Naive thymus-derived CD8-positive, alpha-beta T cell (primary cell): ENCODE measurements at places on chromosomes 2 and 18.

DNA sequence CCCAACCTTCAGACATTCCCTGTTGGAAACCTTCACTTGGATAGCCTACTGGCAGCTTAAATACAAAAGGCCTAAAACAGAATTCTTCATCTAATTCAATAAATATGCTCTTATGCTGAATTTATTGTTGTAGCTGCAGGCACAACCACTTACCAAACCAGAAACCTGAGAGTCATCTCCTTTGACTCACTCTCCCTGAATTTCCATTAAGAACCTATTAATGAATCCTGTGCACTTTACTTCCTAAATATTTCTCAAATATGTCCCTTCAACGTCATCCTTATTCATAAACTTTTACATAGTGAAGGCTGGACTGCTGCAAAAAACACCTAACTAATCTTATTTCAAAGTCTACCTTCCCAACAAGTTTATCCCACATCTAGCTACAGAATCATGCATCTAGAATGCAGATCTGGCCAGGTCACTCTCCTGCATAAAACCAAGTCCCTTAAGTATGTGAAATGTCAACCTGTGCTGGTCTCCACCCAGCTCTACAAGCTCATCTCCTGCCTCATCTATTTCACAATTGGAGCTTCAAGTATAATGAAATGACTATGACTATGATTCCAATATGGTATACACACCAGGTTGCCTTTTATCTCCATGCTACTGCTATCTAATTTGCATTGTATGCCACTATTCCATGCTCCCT lies 354.2 kb downstream of the ZEB2 start:
- no peak for DNase-seq

GRCh38 chr2:128091726-128092080 lies 703 bp downstream of the UGGT1 start:
- DNase-seq = no peak

- DNase-seq = no peak
Measured at GRCh38 chr2:210616074-210616473, 59.7 kb downstream of the CPS1 start.

DNA sequence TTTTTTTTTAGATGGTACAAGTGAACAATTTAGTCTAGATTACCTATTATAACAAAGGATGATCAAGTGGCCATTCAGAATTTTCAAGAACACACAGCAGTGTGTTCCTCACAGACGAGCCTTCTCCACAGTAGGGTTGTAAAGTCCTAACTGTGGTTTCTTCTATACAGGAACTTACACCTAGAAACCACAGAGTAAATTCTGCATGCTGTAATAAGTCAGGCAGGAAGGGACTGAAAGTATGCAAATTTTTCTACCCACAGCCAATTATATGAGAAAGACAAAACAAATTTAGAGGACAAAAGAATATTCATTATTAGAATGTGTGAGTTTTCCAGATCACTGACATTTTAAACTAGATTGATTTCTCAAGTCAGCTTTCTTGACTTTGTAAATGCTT lies 99.5 kb downstream of the RBMS1 start:
- no peak for DNase-seq

GRCh38 chr2:119864318-119864717 lies 104.6 kb downstream of the PTPN4 start:
- DNase-seq = no peak

DNA sequence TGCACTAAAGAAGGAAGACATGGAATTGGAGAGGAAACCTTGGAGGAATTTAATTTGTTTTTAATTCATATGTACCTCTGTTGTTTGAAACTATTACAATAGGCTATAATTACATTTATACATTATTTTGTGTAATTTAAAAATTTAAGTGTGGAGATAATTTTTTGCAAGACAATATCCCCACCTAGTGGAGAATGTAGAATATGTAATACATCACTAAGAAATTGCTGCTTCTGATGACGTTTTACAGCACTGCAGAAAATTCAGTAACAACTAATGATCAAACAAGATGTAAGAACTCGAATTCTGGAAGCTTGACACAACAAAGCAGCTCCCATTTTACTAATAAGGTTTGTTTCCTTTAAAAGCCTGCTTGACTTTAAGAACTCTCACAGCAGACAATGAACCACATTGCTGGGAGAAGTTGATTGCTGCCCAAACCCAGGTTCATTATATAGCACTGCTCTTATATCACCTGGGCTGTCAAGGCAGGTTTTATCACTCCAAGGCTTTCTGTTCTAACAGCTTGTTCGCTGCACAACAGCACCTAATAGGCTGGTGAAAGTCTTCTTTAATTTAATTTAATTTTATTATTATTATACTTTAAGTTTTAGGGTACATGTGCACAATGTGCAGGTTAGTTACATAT lies 53.4 kb downstream of the THADA start:
- DNase-seq = peak; percentile 2

GRCh38 chr18:37796823-37797349 lies 231.3 kb upstream of the CELF4 start:
- DNase-seq = no peak

GRCh38 chr2:193963472-193964119 lies 1693.4 kb upstream of the SLC39A10 start:
- DNase-seq = no peak

DNA sequence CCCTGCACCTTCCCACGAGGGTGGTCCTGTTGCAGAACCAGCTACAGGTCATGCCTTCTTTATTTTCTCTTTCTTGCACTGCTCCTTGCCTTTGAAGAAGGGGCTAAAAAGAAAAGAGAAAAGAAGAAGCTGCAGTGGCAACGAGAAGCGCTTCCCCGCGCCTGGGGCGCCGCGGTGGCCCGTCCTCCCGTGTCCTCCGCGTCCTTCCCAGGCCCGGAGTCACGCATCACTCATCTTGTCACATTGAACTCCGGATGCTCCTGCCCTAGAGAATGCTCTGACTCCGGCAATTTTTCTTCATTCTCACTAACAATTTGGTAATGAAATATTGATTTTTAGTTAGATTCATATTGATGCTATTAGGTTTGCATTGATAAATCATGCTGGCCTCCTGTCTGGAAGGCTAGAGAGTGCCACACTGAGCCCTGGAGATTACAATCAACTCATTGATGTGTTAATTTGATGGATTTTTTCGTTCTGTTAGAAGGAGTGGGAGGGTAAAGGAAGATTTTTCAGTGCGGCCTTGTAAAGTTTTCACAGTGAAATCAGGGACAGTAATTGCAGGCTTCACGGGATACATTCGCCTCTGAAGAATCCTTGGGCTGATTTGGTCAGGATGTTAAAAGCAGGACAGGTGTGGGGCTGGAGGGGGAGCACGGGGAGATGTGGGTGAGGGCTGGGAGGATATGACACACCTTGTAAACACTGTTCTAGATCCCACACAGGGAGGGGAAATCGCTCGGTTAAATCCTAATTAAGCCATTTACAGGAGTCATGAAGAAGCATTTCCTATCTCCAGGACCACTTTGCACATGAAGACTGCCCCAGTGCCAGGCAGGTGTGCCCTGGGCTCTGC lies 349.3 kb downstream of the ZNF516 start:
- DNase-seq = no peak

DNA sequence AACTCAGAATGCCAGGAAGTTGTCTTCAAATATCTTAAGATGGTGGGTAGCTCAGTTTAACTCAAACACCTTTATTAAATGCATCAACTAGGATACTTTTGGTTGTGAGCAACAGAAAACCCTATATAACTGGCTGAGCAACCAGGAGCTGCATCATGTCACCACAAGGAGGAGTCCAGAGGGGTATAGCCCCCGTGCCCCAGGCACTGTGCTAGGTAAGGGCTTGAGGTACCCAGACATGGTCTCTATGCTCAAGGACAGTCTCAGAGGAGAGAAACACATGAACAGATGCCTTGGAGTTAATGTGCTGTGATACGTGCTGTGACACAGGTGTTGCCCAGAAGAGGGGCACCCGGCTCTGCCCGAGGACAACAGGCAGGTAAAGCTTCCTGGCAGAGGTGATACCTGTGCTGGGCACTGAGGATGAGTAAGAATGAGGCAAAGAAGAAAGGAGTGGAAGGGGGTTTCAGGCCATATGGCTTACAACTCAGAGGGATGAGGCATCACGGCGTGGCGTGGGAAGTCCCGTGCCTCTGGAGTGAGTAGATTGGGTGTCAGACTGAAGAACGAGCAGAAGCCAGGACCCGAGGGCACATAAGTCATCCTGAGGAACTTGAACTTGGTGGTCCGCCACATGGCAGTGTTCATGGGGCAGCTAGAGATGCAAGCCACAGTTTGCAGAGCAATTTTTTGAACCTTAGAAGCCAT lies 32.0 kb upstream of the CAB39 start:
- DNase-seq = no peak

DNA sequence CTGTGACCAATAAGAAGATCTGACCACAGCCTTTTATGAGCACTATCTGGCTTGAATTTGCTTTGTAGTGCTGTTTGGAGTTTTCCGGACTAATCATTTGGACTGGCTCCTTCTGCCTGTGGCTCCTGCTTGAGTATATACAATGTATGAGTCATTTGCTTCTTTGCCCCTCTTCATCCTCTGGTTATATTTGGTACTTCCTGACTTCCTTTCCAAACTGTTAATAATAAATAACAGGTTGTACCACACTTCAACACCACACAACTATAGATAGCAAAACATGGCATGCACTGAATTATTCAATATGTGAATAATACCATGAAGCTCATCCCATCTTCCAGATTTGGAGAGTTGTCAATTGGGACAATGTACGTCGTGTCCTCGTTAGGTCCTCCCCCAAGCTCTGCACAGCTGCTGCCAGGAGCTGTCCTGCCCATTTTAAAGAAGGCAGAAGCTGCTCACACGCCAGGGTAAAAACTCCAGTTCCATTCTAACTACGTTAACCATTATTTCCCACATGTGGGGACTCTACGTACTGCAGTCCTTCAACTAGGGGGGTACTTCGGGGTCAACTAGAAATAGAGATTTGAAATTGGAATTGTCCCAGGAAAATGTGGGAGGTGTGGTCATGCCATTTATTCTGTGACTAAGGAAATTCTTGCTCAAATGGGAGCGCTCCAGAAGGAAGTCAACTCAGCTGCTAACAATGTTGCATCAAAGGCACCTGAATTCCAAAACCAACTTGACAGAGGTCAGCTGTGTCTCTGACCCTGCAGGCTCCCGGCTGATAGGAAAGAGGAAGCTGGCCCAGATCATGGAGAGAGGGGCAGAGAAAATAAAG lies 38.1 kb downstream of the ST8SIA5 start:
- no peak for DNase-seq

DNA sequence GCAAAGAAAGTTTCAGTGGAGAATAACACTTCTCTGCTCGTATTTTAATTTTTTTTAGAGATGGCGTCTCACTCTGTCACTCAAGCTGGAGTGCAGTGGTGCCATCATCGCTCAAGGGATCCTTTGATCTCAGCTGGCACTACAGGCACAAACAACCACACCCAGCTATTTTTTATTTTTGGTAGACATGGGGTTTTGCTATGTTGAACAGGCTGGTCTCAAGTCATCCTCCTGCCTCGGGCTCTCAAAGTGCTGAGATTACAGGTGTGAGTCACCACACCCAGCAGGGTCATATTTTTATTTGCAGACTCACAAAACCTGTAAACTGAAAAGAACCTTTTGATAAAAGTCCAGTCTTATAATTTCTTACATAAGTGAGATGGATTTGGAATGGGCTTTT lies 2.6 kb downstream of the TRAK2 start:
- DNase-seq = no peak

GRCh38 chr2:205931388-205931787 lies 154.6 kb downstream of the INO80D start:
- no peak for DNase-seq

GRCh38 chr2:7424481-7424880 lies 507.3 kb downstream of the RNF144A start:
- DNase-seq = no peak

DNA sequence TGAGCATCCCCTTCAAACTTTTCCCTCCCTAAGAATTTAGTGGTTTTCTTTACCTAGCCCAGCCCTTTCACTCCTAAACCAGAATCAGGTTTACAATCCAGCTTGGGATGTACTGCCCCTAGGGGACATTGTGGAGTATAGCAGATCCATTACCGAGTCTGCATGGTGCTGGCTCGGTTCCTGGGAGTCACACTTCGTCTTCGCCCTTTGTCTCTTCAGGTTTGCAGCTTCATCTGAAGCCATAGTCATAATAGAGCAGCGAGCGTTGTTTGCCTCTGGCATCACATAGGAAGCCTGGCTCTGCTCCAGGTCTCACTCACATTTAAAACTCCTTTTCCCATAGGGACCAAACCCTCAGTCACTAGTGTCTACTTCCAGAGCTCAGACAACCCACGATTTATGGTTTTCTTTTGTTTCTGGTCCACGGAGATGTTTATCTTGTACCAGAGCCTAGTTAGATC lies 16.8 kb upstream of the LYPD6 start:
- DNase-seq = no peak

DNA sequence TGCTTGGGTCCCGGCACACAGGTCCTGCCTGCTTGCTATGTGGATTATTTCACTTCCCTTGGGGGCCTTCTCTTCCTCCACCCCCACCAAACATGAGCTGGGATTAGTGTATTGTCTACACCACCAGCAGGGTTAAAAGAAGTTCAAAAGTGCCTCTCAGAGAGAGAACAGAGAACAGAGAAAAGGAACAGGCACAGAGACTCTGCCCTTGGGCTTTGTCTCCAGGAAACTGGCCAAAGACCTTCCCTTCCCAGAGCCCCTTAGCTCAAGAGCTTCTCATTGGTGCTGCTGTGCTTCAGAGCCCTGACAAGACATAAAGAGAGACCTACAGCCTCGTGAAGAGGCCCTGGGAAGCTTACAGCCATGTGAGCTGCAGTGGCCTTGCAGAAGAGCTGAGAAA lies 7.1 kb upstream of the FIGLA start:
- no peak for DNase-seq

DNA sequence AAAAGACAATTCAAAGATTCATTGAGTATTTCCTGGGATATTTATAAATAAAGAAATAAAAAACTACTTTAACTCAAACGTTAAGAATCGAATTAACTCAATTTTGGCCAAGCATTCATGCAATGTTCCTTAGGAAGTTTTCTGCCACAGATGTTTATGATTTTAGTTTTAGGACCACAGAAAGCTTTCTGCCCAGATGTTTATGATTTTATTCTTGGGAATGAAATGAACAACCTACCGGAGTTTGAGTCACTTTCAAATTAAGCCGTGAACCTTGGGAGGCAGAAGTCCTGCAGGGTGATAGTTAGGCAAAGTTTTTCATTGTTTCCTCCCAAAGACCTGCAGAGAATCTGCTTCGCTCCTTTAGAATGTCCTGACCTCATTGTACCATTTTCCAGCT lies 34.7 kb upstream of the MBP start:
- DNase-seq = no peak

DNA sequence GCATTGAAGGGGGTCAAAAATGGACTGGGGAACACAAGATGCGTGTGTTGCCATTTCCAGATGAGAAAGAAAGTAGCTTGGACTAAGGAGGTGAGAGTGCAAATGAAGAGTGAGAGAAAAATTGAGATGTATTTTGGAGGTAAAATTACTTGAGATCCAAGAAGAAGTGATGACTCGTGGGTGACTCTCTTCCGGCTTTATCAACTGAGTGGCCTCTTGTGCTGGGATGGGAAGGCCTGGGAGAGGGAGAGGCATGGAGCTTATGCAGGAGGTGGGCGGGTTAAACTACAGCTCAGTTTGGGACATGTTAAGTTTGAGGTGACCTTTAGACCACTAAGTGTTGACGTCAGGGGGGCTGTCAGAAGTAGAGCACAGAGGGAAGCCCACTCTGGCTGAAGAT lies 34.9 kb downstream of the SULT1C2 start:
- DNase-seq = no peak

GRCh38 chr18:25876330-25876948 lies 214.0 kb downstream of the SS18 start:
- no peak for DNase-seq

GRCh38 chr18:6509832-6510231 lies 95.1 kb upstream of the L3MBTL4 start:
- DNase-seq = no peak
